Esophagus mucosa (tissue), 1 donor: ENCODE measurements at places on chromosomes 2 and 18. TPM values are rescaled to one million over a fixed set of nuclear protein-coding genes. Genes with fewer than 3 reads are reported as not detected.

- ATAC-seq: no peak
Observed at GRCh38 chr18:72871091-72871490, 3.3 kb upstream of the NETO1 start.

The ASAP2 gene
- 6.4 TPM for total RNA-seq

- ATAC-seq: peak; percentile 62
Observed at GRCh38 chr18:44696892-44697291, 16.2 kb downstream of the SETBP1 start.

DNA sequence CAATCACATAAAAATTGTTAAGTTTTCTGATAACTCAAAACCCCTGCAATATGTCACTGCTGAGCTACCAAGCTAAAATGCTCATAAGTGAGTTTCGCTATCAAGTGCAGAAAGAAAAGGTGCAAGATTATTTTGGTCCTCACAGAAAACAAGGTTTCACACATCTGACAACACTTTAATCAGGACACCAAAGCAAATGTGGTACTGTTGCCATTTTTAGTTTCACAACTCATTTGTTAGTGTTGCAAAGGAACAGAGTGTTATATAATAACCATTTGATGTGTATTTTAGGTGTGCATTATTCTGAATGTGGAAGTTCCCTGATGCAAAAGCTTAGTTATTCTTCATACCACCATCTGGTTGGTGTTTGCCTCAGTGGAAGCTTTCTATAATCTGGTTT lies 956.2 kb downstream of the DSC3 start:
- no peak for ATAC-seq

The ALLC gene
- total RNA-seq: not detected

- ATAC-seq: peak; percentile 84
Observed at GRCh38 chr18:54479365-54479764, 111.7 kb upstream of the DYNAP start.

- ATAC-seq: no peak
Observed at GRCh38 chr2:215439980-215440512, 4.2 kb upstream of the FN1 start.

DNA sequence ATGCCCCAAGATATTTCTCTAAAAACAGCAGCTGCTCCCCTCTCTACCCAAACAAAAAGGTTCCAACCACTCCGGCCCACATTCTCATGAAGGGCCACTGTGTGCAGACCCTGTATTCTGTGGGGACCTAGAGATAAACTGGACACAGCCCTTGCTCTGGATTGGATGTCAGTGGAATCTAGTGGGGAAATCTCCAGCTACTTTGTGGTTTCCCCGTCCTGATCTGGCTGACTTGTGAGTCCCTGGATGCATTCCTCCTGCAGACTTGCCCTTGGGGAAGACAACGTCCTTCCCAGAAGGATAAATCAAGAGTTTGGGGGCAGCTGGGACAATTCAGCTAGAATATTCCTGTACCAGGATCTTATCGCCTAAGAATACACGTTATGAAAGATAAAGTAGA lies 151.1 kb downstream of the FSHR start:
- no peak for ATAC-seq

DNA sequence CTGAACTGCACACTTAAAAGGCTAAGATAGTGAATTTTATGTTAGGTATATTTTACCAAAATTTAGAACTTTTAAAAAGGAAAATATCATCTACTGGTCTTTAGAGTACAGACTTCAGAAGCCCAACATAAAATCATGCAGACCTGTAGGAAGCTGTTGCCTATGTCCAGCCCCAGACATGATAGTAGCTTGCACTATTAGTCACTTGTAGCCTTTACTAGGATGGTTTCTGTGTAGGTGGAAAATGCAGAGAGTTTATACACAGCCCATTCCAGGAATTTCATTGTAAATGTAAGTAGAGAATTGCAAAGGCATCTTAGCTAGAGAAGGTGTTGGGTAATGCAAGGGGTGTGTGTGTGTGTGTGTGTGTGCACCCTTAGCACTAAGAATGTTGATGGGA lies 640.2 kb downstream of the RNF144A start:
- ATAC-seq: no peak

- no peak for ATAC-seq
Observed at GRCh38 chr2:184261331-184261730, 337.0 kb upstream of the ZNF804A start.

- no peak for ATAC-seq
Observed at GRCh38 chr18:10511236-10511635, 14.6 kb upstream of the NAPG start.

The NRBP1 gene
- total RNA-seq: 86.6 TPM

The TSHZ1 gene
- total RNA-seq: 9.2 TPM

The LYG2 gene
- total RNA-seq: not detected

DNA sequence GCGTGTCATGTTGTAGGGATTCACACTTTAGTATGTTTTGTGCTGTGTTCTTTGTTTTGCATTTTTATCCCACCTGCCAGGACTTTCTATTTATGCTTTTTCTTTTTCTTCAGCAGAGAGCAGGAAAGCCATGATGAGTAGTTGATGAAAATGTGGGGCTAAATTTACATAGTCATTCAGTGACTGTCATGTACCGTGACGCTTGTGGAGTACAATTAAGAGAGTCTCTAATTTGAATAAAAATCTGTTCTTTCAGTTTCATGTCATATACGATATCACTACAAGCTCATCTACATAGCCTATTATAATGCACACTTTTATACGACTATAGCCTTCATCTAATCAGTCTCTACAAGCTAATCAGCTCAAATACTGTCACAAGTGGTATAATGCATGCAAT lies 112.7 kb upstream of the SPATS2L start:
- ATAC-seq: no peak

The OSGEPL1 gene
- 3.7 TPM for total RNA-seq

The SERPINB7 gene
- total RNA-seq: 1.4 TPM

DNA sequence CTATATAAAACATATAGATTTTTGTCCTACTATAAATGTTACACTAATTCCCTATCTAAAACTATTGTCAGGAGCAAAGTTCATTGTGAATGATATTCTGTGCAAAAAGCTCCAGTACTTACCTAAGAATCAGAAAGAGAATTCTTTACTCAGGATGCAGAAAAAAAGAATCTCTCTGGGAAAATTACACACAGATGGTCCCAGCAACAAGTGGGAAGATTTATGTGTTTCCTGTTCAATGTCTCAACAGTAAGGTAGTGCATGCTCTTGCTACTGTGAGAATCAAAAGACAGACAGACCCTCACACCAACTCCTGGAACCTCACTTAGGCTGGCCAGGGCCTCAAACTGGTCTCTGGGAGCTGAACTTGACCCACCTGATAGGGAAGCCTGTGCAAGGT lies 11.2 kb upstream of the NAPG start:
- ATAC-seq: no peak

GRCh38 chr2:29562896-29563295 lies 358.5 kb downstream of the ALK start:
- no peak for ATAC-seq

DNA sequence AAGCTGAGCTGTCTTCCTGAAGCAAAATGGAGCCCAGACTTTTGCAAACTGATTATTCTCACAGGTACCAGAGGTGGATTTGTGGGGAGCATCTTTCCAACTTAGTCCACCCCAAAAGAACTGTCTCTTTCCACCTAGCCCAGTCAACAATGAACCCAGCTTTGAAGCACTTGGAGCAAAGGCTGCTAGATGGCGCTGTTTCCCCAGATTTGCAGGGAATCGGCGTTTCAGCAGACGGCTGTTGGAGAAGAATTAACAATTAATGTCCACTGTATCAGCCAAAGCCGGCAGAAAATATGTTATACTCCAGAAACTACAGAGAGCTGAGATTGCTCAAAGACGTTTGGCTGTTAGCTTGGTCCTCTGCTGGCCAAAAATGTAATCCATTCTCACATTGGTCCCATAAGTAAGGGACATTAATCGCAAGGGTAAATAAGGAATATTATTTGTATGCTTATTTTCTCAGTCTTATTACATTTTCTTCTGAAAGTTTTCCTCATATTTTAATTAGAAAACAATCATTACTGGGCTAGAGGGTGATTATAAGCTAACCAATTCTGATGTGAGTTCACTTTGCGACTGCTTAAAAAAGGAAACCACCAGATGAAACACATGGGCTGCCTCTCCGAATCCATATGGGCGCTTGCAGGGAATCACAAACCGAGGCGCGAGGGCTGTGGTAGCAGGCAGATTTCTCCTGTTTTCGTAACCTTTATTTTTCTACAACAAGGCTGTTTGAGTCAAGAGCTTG lies 423.8 kb upstream of the MEX3C start:
- no peak for ATAC-seq

DNA sequence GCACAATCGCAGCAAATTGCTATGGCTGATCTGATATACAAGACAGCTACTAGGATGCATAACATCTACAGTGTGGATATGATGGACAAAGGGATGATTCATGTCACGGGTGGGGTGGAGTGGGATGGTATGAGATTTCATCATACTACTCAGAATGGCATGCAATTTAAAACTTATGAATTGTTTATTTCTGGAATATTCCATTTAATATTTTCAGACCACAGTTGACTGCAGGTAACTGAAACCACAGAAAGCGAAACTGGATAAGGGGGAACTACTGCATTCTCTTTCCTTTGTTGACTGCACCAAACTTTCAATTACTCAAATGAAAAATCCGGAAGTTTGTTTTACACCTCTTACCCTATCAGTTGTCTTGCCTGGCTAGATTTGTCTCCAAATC lies 94.4 kb upstream of the NEUROD1 start:
- no peak for ATAC-seq

- no peak for ATAC-seq
Observed at GRCh38 chr18:54740136-54740846, 88.0 kb upstream of the RAB27B start.

- no peak for ATAC-seq
Observed at GRCh38 chr2:224563537-224563936, 21.6 kb downstream of the CUL3 start.

GRCh38 chr2:55408098-55408882 lies 11.4 kb downstream of the CCDC88A start:
- ATAC-seq: no peak

GRCh38 chr18:21115519-21116411 lies 4.2 kb upstream of the ROCK1 start:
- ATAC-seq: no peak

- ATAC-seq: no peak
Observed at GRCh38 chr2:128270672-128271596, 47.7 kb downstream of the HS6ST1 start.

DNA sequence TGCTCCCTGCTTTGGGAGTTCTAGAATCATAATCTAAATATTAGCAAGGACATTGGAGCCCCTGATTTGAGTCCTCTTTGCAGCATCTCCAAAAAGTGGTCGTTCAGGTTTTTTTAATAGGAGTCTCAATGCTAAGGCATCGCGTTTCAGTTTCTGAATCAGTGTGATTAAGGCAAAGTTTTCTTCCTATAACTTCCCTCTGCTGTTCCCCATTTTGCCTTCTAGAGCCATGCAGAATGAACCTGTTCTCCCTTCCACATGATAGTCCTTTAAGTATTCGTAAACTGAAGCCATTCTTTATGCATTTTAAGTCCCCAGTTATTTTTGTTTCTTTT lies 159.5 kb downstream of the PTGR3 start:
- ATAC-seq: no peak

GRCh38 chr2:119293254-119293653 lies 69.6 kb downstream of the STEAP3 start:
- peak; percentile 94 for ATAC-seq

The STAT4 gene
- 0.88 TPM for total RNA-seq

- no peak for ATAC-seq
Observed at GRCh38 chr2:226634943-226635604, 164.5 kb downstream of the IRS1 start.

The MYO7B gene
- total RNA-seq: 0.04 TPM

The FSIP2 gene
- total RNA-seq: 0.24 TPM

The LPIN1 gene
- 33.6 TPM for total RNA-seq

The FBXO48 gene
- total RNA-seq: 1.00 TPM

GRCh38 chr2:133777574-133777960 lies 209.3 kb upstream of the NCKAP5 start:
- ATAC-seq: peak; percentile 74

The EMILIN1 gene
- 3.0 TPM for total RNA-seq
